CD4-positive, alpha-beta T cell treated with Interleukin-12 subunit alpha and Interleukin-12 subunit beta, for 1 hour (primary cell): ENCODE measurements at places on chromosomes 2 and 18.

DNA sequence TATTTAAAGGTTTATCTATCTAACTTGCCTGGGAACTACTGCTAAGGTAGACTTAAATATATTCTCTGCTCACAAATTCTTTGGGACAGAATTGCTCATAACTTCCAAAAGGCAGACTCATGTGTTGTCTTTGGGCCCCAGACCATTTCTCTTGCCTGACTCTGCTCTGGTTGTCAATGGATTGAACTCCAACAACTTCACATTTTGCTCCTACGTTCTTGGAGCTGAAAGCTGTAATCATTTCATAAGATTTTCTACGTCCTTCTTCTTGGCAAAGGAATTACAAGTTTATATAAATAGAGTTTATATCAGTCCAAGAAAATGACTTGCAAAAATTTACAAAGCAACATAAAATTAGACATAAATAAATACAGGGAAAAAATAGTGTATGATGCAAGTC lies 32.9 kb upstream of the PPM1B start:
- no peak for DNase-seq

GRCh38 chr2:11863513-11864328 lies 117.3 kb downstream of the LPIN1 start:
- peak; percentile 72 for DNase-seq

- DNase-seq: peak; percentile 11
These were observed 33.4 kb upstream of the VPS54 start for GRCh38 chr2:64052463-64053241.

GRCh38 chr2:240216167-240216566 lies 75.7 kb upstream of the OTOS start:
- no peak for DNase-seq

GRCh38 chr2:142858961-142859360 lies 18.5 kb upstream of the KYNU start:
- DNase-seq: no peak
